Hematopoietic multipotent progenitor cell treated with erythropoietin and hydrocortisone succinate and interleukin-3 and kit ligand, for 6 days (in vitro differentiated cells): ENCODE measurements at places on chromosomes 4 and X.

DNA sequence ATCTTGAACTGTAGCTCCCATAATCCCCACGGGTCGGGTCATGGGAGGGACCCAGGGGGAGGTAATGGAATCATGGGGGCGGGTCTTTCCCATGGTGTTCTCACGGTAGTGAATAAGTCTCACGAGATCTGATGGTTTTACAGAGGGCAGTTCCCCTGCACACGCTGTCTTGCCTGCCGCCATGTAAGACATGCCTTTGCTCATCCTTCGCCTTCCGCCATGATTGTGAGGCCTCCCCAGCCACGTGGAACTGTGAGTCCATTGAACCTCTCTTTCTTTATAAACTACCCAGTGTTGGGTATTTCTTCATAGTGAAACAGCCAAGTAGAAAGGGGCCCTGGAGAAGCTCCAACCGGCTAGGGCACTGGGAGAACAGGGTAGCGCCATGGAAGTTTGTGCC is 12.3 kb downstream of the CTAG1A start:
- DNase-seq, result no peak

DNA sequence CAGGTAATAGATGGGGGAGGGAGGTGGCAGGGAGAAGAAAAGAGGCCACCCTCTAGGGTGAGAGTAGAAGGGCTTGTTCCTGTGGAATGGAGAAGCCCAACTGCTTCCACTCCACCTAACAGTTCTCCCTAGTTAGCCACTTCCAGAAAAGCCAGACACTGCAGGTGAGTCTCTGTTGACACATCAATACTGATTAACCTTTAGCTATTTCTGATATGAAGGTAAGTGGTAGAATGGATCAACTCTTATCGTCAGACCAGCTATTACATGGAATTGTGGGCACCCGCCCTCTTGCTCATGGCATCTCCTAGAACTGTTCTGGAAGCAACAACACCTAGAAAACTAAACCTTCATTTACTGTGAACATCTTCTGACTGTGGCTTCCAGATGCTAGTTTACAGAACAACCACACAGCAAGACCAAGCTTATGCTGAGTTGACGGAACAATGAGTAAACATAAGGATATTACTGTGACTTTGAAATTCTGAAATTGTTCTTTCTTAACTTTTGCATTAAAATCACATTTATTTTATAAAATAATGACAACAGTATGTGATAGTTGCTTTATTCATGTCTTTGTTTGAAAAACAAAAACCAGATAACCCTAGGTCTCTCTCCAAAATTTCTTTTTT is 44.7 kb downstream of the ANXA3 start:
- DNase-seq, result no peak

DNA sequence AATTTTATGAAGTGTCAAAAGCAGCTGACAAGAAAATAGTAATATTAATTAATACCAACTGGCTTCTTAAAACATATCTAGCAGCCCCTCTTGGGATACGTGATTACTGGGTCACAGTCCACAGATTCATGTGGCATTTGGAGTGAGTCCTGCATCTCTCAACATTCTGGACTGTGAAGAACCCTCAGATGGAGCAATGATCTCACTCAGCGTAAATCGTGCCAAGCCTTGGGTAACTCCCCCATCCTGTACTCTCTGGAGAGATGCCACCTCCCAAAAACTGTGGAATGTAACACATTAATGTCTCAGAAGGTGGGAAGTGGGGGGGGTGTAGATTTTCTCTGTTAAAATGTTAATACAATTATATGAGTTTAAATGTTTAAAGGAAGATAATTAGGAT is 118.2 kb upstream of the IQCM start:
- no peak for DNase-seq

DNA sequence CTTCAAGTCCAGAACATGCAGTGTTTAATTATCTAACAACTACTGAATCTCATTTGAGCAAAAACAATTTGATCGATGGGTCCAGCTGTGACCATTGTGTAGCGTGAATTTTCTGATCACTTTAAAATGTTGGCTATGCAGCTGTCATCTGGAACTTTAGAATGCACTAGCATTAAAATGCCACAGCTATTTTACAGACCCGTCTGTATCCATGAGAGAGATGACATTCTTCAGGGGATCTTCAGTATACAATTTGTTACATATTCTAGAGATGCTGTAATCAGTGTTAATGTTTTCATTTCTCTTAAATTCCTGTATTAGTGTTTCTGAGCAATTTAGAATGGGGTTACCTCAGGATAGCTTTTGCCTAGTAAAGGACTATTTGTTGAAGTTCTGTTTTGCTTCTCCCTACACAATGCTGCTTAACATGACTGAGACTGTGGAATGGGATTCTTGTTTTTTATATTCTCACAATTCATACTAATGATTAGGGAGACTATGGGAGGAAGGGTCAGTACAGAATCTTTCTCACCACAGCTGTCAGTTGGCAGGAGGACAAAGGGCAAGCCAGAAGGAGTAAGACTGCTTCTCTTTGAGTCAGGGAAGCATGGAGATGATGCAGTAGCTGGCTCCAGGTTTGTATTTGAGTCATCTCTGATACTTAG is 13.2 kb upstream of the CTSO start:
- DNase-seq, result no peak

- DNase-seq, result no peak
These were observed 116.7 kb downstream of the SPCS3 start for GRCh38 chr4:176436293-176436973.

GRCh38 chrX:130336531-130336930 is 3.2 kb upstream of the SLC25A14 start:
- no peak for DNase-seq

GRCh38 chrX:153687121-153688039 is at the start of gene SLC6A8:
Gene SLC6A8 (plus strand): TSS chrX:153687926. CDS start chrX:153688575, 649 bp downstream.
- DNase-seq, result peak; percentile 64

GRCh38 chr4:173046818-173047217 is 121.8 kb upstream of the GALNT7 start:
- no peak for DNase-seq

DNA sequence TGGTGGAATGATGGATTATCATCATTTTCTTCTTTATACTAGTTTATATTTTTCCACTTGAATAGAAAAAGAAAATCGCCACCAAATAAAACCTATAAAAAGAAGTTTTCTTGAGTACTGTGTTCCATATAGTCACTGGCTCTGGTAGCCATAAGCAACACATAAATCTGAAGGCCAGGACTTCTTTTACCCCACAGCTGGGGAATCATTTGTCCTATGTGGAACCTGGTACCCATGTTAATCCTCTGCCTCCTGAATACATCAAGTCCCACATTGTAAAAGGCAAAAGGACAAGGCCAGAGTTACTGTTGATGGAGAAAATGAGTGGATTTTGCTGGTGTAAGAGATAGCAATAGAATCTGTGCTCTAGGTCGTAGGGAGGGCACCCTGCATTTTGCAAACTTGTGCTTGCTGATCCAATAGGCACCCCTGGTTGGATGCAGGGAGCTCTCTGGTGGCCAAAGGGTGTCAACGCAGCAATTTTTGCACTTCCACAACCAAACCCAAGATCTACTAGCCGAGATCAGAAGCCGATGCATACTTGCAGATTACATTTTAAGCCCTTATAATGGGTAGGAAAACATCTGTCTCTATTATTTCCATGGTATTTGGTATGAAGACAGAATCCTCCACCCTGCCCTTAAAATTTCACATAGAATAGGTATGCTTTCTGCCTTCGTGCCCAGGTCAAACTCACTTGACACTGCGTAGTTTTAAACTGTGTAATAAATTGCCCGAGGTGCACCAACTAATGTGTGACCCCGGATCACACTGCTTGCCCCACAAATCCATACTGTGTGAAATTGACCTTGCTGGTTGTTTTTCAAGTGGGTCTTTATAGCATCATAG is 146.2 kb upstream of the SCML1 start:
- peak; percentile 42 for DNase-seq

DNA sequence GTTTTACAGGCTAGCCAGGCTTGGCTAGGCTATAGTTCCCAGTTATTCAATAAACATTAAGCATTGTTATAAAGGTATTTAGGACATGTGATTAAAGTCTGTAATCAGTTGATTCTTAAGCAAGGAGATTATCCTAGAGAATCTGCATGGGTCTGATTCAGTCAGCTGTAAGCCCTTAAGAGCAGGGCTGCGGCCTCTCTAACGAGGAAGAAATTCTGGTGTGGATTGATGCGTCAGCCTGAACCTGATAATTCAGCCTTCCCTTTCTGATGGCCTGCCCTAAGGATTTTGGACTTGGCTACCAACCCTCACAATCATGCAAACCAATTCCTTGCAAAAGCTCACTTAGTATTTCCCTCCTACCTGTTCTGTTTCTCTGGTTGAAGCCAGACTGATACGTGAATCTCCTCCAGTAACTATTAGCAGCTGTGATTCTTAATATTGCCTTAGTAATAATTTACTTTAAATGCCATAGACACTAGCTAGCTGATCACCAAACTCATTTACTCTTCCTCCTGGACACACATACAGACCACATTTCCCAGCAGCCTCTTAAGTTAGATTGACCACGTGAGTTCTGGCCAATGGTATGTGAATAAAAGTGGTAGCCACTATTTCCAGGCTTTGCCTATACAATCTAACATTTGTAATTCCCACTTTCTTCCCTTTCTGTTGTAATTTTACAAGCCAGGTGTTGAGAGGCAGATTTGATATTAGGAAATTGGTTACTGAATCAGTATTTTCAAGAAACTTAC is 678.0 kb upstream of the INTU start:
- DNase-seq, result no peak

GRCh38 chr4:38728631-38729141 is 54.1 kb downstream of the TLR10 start:
- DNase-seq, result peak; percentile 86

GRCh38 chrX:36407836-36408235 is 488.3 kb downstream of the CFAP47 start:
- no peak for DNase-seq

- no peak for DNase-seq
These were observed 6.1 kb downstream of the GPR82 start for GRCh38 chrX:41730081-41730480.
